ENCODE measurements at places on chromosomes 1 and 21.

GRCh38 chr1:8461351-8462110, 143.6 kb downstream of the SLC45A1 start:
- no peak for DNase-seq

DNA sequence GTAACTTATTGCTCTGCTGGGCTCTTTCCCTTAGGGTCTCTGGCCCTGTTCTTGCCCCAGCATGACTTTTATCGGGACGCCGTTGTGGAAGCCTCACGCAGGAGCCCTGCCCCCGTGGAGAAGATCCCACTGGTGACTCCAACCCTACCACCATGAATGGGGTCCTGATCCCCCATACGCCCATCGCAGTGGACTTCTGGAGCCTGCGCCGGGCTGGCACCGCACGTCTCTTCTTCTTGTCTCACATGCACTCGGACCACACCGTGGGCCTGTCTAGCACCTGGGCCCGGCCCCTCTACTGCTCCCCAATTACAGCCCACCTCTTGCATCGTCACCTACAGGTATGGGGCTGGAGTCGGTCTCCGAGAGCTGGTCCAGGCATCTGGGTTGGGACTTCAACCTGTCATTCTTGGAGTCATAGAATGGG, 322 bp downstream of the DCLRE1B start:
- DNase-seq = no peak

- DNase-seq = no peak
These were observed 89.9 kb upstream of the DEPDC1 start for GRCh38 chr1:68586766-68587165.

DNA sequence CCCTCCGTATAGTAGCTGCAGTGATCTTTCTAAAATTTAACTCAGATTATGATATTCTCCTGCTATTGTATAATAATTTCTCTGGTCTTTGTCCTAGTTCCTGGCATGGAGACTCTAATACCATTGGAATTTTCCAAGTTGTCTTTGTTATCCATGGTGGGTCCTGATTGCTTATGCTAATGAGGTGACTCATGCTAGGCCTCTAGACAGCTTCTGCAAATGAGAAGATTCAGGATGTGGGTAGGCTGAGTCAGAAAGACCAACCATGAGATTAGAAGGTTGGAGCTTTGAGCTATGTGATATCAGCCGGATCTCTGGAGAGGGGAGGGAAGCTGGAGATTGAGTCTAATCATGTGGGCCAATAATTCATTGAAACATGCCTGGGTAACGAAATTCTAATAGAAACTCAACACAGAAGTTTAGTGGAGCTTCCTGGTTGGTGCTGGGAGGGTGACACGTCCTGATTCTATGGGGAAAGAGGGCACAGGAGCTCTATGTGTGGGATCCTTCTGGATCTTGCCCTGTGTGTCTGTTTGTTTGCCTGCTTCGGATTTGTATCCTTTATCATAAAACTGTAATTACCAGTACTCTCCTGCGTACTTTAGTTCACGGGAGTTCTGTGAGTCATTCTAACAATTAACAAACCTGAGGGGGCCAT, 73.2 kb upstream of the CNIH3 start:
- no peak for DNase-seq

GRCh38 chr1:71921935-71922559, 360.3 kb downstream of the NEGR1 start:
- DNase-seq = no peak

GRCh38 chr1:192979542-192979941, 79.6 kb downstream of the UCHL5 start:
- no peak for DNase-seq

DNA sequence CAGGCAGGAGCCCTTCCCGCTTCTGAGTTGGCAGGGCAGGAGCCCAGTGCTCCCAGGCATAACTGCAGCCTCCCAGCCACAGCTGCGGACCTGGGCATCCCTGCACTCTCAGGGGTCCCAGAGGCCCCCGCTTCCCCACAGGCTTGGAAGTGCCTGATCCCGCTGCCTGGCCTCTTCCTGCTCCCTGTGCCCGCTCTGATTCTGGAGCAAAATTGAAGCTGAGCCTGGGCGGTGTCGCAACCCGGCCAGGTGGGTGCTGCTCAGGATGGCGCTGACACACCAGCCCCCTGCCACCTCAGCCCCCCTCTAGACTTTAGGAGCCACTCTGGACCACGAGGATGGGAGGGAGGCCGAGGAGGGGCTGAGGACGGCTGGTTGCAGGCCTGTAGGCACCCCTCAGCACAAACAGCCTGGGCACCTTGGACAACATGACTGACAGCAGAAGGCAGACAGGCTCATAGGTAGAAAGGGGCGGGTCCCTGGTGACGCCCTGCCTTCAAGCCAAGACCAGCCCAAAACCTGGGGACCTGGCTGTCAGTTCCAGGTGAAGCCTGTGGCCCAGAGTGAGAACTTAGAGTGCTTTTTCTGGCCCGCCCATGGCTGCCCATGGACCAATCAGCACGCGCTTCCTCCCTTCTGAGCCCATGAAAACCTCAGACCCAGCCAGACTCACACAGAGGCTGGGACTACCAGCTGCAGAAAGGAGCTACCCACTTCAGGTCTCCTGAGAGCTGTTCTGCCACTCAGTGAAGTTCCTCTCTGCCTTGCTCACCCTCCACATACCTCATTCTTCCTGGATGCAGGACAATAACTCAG, 7.2 kb downstream of the HLCS start:
- DNase-seq = no peak

DNA sequence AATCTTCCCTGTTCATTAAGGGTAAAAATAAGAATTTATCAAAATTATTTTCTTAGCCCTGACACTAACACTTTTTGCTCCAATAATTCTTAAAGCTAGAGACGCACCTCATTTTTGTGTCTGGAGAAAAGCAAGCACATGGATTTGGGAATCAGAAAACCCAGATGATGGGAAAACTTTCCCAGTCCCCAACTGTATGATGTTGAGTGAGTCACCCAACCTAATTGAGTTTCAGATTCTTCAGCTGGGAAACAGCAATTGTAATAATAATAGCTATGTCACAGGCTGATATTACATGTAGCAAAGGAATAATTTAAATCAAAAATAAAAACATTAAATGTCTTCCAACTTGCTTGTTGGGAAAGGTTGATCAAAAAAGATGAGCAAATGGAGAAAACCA, 159.0 kb downstream of the MIS18A start:
- no peak for DNase-seq

GRCh38 chr1:68459796-68460195, 10.0 kb upstream of the RPE65 start:
- DNase-seq = no peak

GRCh38 chr1:216702170-216702569, 21.1 kb downstream of the ESRRG start:
- no peak for DNase-seq

DNA sequence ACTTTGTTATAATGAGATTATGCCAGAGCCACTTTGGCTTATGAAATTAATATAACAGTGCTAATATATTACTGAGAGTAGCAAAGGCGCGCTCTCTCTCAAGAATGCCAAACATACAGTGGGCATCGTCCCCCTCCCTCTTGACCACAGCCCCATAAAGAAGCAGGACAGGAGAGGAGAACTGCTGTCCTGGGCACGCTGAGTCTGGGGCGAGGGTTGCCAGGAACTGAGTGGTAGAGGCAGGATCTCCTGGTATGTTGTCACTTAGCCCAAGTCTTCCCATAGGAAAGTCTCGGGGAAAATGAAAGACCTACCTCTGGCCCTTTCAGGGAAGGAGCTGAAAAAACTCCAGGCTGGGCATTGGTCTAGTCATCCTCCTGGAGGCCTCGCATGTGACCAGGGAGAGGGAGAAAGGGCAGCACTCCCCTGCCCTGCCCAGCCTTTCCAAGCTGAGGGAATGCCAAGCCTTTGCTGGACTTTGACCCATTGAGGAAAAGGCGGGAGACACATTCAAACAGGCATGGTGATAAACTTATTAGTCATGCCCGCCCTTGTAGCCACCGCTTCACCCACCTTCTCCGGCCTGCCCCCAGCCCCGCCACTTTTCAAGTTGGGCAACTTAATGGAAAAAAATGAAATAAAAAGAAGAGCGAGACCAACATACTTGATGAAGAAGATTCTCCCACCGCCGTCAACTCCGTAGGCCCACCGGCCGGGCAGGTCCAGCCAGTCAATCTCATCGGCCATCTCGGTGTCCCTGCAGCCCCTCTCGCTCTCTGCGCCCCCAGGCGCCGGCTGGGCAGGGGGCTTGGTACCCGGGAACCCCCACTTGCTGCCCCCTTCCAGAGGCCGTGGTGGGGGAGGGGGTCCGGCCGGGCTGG, 17.4 kb upstream of the PLEKHA6 start:
- DNase-seq = no peak

- no peak for DNase-seq
These were observed 22.4 kb downstream of the URB2 start for GRCh38 chr1:229648406-229648805.

GRCh38 chr1:208202333-208202995, 41.7 kb downstream of the PLXNA2 start:
- no peak for DNase-seq

GRCh38 chr1:151534662-151535278, 5.3 kb upstream of the TUFT1 start:
- DNase-seq = peak; percentile 77

- DNase-seq = no peak
These were observed 125.9 kb downstream of the RHOU start for GRCh38 chr1:228860911-228861831.

- DNase-seq = no peak
These were observed 4.5 kb upstream of the ZMYM4 start for GRCh38 chr1:35264035-35264434.

GRCh38 chr1:94683886-94684285, 136.3 kb upstream of the SLC44A3 start:
- no peak for DNase-seq

- no peak for DNase-seq
These were observed 27.1 kb downstream of the SLC45A1 start for GRCh38 chr1:8344893-8345507.

DNA sequence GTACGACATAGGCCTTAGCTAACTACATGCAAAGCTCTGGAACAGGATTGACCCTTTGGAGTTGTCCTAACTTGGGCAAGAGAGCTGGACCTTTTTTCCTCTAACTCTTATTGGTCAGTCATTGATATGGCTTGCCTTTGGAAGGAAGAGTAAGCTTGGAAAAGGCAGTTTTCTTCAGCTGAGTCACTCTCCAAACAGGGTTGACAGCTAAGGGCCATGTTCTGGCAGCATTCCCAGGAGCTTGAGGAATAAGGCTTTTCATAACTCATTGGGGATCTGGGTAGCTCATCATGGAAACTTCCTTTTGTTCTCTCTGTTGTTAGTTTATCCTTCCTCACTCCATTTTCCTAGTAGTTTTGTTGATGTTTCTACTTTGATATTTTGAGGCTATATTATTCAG, 14.5 kb upstream of the ERRFI1 start:
- DNase-seq = no peak

DNA sequence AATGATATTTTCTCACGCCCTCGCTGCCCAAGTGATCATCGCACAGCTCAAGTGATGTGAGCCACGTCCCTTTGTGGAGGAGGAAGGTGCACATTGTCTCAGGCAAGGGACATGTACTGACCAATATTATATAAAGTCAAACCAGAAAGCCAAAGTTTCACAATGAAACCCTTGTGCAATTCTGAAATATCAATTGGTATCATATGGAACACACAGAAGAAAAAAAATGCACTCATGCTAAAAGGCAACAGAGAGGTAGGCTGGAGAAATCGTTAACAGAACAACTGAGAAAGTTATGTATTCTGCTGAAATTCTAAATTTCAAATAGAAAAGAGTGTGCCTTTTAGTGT, 1.9 kb downstream of the JAM2 start:
- no peak for DNase-seq

GRCh38 chr1:223731133-223731770, 18.9 kb downstream of the CAPN2 start:
- DNase-seq = no peak

DNA sequence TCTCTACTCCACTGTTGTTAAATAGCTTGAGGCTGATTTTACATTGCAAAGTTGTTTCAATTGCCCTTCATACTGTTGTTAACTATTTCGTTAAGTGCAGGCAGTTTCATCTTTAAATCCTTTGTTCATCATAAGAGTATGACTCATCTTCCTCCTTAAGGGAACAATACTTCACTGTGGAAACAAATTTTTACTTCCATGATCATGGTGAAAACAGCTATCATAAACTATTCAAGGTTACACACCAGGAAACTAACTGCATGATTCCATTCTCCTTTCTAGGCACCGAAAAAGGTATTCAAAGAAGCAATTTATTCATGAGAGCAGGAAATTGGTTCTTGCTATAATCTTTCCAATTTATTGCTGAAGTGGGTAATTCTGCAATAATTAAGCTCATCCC, 593.2 kb downstream of the LRRIQ3 start:
- no peak for DNase-seq

DNA sequence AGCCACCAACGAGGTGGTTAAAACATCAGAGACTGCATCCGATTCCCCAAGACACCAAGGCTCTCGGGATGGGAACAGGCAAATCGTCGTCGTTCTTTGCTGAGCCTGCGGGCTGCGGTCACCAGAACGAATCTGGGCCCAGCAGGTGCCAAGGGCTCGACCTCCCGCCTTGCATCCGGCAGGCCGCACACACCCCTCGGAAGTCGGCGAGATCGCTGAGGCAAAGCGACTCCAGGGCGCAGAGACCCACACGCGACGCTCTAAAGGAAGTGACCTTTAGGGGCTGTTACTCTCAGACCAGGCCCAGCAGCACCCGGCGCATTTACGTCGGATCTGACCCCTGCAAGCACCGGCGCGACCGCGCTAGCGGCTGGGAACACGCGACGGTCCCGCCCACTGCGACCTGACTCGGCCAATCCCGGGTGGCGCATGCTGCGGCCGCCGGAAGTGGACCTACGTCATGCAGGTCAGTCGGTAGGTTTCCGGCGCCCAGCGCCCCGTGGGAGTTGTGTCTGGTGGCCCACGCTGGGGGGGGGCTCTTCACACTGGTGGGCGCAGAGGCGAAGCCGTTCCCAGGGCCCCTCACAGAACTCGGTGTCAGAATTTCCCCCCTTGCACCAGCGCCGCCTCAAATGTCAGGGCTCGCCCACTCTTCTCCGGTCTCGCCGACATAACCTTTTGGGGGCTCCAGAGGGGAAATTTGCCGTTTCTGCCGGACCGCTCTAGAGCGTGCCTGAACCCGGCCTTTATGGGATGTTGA, 7.5 kb upstream of the PARK7 start:
- peak; percentile 81 for DNase-seq

- peak; percentile 36 for DNase-seq
These were observed at the start of gene AGO4 for GRCh38 chr1:35807614-35808449. Gene AGO4, plus strand, starts transcription at chr1:35808016. Its CDS starts 401 bp downstream, at chr1:35808417.

DNA sequence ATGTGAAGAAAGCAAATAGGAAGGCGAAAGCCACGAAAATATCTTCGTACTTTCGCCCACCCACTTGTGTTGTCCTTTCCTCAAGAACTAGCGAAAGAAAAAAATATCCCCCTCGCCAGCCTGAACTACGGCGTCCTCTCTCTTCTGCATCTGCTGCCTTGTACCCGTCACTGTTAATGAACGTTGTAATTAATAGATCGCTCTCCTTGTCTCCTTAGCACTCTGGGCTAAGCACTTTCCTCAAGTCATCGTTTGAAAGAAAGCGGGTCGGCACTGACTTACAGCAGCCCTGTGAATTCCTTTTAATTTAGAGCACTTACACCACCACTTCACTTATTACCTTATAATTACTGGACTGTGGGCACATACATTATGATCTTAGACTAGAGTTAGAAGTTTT, 44.1 kb downstream of the ESRRG start:
- DNase-seq = no peak
